ENCODE measurements at places on chromosomes 12 and 14.

GRCh38 chr12:58408516-58408915, 467.1 kb downstream of the ATP23 start:
- DNase-seq: no peak

GRCh38 chr14:94979891-94980290, 177.4 kb downstream of the DICER1 start:
- DNase-seq: no peak

DNA sequence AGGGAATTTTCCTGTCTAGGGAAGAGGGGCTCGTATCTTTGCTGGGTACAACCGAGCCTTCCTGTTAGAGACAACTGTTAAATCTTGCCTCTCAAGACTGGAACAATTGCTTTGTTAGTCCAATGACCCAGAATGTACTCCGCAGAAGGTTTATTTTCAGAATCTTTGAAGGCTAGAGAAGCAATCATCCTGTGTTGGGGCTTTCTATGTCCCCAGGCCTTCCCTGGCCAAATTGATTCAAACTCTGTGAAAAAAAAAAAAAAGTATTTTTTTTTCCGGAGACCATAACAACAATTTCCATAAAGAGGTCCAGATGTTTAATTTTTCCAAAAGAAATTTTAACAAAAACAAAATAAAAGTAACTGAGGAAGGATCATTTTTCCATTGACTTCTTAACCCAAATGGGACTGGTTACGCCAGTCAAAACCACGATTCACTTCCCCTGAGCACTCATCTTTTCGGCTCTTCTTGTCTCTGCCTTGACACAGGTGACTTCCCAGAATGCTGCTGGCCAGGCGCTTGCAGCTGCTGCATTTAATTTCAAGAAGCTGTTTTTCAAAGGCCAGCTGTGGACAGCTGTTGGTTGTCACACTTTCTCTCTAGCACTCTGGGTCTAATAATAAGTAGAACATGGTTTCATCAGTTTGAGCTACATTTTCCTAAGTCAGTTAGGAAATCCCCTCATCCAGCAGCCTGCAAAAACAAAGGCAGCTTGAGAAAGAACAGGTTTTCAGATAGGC, 81.6 kb upstream of the MANSC4 start:
- DNase-seq: peak; percentile 18

DNA sequence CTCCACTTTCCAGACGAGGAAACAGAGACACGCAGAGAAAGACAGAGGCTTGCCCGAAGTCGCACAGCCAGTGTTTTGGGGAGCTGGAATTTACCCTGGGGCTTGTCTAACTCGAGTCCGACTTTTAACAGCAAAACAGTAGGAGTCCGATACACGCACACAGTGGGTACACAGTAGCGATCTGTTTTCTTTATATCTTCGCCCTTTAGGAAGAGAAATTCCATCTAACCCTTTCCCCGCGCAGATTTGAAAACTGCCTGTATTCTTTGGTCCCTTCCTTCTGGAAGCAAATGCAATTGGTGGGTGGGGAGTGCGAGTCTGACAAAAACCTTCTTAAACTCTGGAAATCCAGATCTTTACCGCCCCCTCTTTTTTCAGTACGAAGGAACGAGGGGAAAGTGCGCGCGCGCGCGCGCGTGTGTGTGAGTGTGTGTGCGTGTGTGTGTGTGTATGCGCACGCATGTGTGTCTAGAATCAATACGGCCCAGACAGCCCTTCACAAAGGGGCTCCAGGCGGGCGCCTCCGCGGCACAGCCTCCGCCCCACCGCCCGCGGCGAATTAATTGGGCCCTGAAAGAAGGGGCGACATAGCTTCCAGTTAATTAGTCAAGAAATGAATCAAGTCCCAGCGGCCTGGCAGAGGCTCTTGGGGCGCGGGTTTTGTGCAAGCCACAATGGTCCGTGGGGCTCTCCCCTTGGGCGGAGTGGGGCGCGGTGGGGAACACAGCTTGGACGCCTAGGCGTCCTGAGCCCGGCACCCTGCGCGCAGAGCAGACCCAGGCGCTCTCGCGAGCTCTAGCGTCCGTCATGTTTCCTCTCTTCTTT, 14.0 kb upstream of the TBX3 start:
- no peak for DNase-seq

DNA sequence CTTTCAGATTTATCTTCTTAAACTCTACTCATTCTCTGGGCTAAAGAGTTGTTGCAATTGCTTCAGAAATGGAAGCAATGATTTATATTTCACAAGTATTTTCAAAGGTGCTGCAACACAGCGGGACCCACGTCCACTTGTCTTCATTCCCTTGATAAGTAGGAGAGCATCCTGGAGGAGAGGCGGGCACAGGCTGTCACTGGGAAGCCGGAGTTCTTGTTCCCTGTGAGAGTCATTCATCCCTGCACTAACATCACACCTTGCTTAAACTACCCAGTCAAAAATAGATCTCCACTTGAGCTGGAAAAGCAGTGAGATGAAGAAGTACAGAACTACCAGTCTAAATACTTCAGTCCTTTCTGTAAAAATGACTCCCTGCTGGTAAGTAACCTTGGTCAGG, 160.5 kb upstream of the RASSF8 start:
- no peak for DNase-seq

DNA sequence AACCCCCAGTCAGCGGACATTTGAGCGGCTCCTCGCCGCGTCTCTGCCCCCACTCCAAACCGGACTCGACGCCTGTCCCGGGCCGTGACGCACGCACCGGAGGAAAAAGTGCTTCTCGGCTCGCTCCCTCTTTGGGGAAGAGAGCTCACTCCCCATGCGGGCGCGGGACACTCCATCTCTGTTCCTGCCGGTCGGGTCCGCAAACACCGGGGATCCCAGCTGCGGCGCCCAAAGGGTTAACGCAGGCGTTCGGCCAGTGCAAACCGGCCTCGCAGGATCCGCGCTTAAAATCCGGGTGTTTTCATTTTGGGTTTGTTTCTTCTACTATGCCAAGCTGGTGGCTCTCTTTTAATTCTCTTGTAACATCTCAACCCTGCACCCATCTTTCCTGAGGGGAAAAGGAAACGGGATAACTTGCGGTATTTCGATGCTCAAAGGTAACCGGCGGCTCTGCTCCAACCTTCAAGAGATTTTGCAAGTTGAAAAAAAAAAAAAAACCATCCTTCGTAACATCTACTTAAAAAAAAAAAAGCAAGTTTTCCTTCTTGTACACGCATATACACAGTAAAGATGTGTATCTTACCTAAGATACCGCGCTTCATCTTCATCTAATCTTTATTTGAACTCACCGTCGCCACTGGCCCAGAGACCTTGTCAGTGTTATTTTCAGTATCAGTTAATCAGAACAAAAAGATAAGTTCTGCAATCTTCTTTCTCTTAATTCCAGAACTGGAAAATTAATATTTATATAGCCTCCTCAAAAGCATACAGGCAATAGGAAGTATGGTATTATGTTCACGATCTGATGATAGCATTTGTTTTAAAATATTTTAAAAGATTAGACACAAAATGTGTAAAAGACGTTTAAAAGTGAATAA, 1.6 kb upstream of the ATP2B1 start:
- no peak for DNase-seq

DNA sequence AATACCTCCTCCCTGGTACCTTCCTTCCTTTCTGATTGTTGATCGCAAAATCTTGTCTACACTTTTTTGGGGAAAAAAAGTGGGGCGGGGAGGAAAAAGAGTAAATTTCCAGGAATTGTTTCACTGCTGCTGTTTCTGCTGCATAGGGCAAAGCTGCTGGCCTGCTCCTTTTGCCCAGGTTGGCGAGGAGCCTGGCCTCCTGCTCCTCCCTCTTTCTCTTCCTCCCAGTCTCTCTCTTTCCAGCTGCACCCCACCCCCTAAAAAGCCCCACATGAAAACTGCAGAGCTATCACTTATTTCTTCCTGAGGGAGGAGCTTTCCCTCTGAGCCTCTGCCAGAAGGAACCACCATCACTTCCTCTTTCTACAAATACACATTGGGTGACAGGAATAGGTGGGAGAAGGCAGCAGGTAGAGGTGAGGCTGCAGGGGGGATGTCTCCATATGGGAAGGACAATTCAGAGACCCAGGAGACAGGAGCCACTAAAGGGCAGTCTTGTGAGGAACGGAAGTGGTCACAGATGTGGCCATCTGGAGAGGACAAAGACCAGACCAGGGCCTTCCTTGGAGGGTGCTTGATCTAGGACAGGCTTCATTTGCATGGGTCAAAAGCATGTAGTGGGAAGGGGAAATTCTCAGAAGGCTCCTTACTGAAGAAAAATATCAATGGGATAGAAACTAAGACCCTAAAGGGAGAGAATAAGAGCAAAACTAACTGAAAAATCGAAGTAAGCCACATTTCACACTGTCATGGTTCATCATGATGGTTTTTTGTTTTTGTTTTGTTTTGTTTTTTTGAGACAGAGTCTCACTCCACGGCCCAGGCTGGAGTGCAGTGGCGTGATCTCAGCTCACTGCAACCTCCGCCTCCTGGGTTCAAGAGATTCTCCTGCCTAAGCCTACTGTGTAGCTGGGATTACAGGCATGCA, 14.8 kb downstream of the ZBTB39 start:
- peak; percentile 66 for DNase-seq

DNA sequence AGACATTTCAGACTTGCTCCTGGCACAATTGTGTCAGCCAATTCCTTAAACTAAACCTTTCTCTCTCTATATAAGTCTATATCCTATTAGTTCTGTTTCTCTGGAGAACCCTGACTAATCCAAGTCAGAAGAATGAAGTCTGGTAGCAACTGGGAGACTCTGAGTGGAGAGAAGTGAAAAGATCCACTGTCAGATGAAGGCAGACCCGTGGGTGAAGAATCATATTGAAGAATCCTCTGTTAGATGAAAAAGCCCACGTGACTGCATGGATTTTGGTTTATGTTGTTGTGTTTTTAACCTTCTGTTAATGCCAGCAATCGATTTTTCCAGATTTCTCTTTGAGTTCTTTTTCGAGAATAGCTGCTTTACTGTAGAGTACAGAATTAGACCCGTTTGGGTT, 29.5 kb upstream of the APOLD1 start:
- no peak for DNase-seq

GRCh38 chr12:94684416-94685142, 34.2 kb upstream of the TMCC3 start:
- DNase-seq: no peak

DNA sequence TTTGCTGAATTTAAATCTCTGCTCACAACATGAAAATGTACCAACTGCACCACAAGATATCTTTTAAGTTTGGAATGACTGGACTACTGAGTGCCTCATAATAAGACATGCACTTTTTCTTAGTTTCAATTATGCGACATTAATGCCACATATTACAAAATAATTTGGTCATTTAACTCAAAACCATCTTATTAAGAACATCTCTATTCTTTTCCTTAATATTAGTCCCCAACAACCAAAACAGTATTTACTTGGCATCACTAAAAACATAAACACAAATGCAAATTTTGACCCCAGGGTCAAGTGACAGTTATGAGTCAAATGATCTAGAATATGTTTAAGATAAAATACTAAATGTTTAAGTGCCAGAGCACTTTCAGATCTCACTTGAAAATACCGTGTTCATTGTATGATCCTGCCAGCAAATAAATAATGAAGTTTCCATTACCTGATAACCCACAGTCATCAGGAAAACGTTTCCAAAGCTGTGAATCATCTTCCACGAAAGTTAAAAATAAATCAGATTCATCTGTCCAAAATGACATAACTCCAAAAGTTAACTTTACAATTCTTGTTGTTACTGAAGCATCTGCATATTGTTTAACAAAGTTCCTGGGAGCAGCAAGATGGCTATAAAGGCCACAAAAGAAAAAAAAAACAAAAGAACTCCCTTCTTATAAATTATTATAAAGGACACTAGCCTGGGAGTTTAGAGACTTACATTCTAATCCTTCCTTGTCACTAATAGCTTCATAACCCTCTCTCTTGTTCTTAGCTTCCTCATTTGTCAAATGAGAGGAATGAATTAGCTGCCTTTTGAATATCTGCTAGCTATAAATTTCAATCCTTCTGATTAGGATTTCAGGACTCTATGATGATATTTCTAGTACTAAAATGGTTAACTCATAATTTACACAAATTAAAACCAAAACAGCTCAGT, 30.5 kb upstream of the AP4S1 start:
- no peak for DNase-seq

DNA sequence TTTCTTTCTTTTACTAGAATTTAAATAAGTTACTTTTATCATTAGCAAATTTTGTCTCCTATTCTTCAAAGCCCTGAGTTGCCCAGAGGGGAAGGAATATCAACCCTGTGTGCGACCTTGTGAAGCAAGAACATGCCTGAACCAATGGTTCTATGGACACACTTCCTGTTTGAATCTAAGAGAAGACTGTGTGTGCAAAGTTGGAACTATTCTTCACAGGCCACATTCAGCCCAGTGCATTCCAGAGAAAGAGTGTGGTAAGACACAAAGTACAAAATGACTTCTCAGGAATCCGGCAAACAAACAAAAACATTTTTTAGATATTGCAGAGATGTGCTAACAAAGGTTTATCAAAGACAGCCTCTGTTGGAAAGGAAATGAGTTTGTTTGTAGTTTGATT, 90.8 kb upstream of the PTPRQ start:
- DNase-seq: no peak
